ENCODE measurements at places on chromosomes 1 and 21.

DNA sequence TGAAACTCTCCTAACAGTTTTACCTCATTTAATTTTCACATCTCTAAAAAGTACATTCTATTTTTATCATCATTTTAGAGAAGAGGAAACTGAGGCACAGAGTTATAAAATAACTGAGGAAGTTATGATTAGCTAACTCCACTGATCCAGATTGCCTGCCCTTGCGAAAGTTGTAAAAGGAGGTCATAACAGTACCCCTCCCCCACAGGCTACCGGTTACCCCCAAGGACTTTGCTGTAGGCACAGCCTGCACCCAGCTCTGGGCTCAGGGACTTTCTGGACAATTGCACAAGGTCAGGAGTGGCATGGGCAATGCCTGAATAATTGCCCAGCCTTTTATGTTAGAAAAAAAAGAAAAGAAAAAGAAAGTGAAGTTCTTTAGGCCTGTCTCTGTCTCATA lies 22.7 kb downstream of the PIGM start:
- no peak for DNase-seq

GRCh38 chr21:45888386-45889009 lies 93.1 kb upstream of the COL6A1 start:
- no peak for DNase-seq

- DNase-seq, result no peak
Observed at GRCh38 chr1:2126331-2127186, 68.0 kb downstream of the FAAP20 start.

- DNase-seq, result no peak
Observed at GRCh38 chr1:2000432-2000831, 3.2 kb downstream of the CFAP74 start.

DNA sequence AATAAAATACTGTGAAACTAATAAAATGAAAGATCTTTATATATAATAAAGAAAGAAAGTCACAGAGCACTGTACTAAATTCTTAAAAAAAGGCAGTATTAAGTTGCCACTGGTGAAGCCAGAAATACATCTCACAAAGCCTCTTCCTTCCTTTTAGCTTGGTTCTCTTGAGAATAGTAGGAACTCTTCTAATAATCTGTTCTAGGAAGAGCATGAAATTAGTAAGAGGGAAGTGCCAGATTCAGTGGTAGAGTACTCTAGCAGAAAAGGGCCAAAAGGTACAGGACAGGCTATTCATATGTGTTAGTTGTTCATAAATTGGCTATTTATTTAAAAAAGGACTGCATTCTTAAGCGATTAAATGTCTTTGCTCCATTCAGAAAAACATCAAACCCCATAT lies 33.7 kb downstream of the CTTNBP2NL start:
- no peak for DNase-seq

- DNase-seq, result no peak
Observed at GRCh38 chr1:162366671-162367070, 10.0 kb downstream of the SPATA46 start.

- DNase-seq, result no peak
Observed at GRCh38 chr1:60423146-60423780, 349.7 kb upstream of the C1orf87 start.

- DNase-seq, result peak; percentile 9
Observed at GRCh38 chr1:9822897-9823692, 670 bp downstream of the CLSTN1 start.

DNA sequence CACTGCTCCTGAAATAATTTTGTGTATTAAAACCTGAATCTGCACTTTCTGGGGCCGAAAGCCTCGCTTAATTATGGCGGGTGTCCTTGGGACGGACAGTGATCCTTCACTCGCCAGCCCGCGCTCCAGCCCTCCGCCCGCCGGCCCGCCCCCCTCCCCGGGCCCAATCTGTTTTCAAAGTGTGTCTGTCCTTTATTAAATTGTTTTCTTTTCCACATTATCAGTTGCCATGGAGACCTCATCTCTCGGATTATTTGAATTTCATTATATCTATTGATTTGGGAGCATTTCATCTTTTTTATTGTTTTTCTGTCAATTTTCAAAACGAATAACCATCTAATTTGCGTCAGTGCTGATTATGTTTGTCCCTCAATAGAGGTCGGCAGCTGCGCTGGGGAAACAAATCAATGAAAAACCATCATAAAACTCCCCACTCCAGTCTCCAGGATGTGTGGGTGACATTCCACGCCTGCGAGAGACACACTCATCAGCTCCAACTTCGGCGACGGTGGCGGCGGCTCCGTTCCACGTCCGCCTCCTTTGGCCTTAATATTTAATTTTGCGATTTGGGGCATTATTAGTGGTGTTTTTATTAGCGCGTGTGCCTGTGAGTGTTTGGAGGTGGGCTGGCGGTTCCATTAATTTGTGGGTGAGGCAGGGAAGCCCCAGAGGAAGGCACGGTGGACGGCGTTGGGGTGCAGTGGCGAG lies 123.9 kb downstream of the CASZ1 start:
- DNase-seq, result no peak

DNA sequence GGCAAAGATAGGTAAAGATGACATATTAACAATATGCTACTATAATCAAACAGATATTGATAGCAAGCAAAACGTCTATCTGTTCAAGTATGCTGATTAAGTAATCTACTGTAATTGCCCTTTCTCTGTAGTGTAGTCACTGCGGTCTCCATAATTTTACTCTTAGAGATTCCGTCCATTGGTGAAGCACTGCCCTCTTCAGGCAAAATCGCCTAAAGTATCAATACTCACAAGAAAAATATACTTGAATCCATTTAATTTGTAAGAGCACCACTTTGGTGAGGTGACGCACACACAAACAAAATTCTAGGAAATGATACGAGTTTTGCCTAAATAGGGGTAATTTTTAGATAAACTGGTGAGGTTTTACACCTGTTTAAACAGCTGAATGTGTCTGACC lies 434.6 kb upstream of the CHRM3 start:
- no peak for DNase-seq

- DNase-seq, result no peak
Observed at GRCh38 chr1:19909971-19910370, 13.4 kb downstream of the PLA2G2E start.

DNA sequence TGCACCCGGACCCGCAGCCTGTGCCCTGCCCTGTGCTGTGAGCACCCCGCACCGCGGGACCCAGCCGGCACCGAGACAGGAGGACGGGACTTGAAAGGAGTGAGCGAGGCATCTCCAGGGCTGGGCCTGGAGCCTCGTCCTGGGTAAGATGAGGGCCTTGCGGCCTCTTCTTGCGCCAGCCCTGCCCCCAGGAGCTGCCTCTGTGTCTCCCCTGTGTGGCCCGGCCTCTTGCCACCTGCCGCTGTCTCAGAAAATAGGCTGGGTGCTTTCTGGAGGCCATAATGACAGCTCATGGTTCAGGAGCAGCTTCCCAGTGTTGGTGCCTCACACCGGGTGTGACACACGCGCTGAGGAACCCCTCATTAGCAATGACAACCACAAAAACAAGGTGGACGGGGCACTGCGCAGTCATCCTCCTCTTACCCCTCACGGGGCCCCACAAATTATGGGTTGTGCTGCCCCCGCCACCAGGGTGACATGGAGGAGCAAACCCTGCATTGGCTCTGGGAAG lies 161.5 kb upstream of the C1orf174 start:
- no peak for DNase-seq

DNA sequence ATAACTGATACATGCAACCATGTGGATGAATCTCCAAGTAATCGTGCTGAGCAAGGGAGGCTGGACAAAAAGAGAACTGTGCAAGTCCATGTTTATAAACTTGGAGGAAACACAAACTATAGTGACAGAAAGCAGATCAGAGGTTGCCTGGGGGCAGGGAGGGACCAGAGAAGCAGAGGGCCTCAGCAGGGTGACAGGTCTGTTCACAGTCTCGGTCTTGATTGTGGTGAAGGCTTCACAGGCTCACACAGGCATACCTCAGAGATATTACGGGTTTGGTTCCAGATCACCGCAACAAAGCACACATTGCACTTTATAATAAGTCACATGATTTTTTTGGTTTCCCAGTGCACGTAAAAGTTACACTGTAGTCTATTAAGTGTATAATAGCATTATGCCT lies 28.5 kb downstream of the ACOT7 start:
- DNase-seq, result no peak

DNA sequence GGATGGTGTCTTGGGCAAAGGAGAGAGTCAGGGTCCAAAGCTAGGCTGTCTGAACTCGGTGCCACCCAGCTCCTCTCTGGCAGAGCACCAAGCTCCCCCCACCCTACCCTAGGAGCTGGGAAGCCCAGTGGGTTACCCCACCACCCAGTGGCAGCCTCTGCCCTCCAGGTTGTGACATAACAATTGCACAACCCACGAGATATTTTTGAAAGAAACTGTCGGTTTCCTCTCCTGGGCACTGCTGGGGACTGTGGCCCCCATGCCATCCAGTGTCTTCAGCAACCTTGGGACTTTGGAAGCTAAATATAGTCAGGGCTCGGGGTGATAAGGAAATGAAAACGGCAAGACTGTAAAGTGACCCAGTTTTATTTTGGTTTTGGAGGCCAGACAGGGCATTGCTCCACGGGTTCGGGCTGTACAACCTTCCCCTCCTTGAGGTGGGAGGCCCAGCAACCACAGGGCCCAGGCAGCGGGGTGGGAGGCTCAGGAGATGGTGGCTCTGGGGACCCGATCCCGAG lies 1.4 kb downstream of the CITED4 start:
- no peak for DNase-seq

GRCh38 chr1:168236836-168237611 lies 11.2 kb downstream of the SFT2D2 start:
- no peak for DNase-seq

GRCh38 chr1:24255226-24255625 lies 63.9 kb upstream of the GRHL3 start:
- no peak for DNase-seq

DNA sequence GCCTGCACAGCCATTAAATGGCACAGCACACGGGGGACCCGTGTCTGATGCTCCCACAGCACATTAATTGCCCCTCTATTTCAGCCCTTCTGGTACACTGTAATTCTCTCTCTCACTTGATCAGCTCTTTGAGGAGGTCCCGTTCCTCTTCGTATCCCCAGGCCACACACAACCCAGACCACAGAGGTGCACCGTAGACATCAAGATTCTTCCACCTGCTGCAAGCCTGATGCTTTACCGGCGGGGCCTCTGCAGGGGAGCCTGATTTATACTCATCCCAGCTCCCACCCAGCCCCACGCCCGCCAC lies 759 bp downstream of the SMYD3 start:
- DNase-seq, result no peak

GRCh38 chr1:228684607-228685006 lies 50.7 kb upstream of the RHOU start:
- no peak for DNase-seq
